Articular chondrocyte of knee joint (primary cell): ENCODE measurements at places on chromosomes 2 and 18. TPM values are rescaled to one million over a fixed set of nuclear protein-coding genes. Genes with fewer than 3 reads are reported as not detected.

Gene FARSB
- 21.4 and 24.8 TPM in 2 replicates for total RNA-seq

Gene EGR4
- total RNA-seq = not detected in 2 replicates

Gene SNORC
- total RNA-seq = 0.65 and 1.2 TPM in 2 replicates

Gene KATNAL2
- total RNA-seq = 5.9 and 10.2 TPM in 2 replicates

Gene HSBP1L1
- 9.8 and 14.8 TPM in 2 replicates for total RNA-seq

Gene SERPINB7
- 0.11 TPM in 1 of 2 replicates, not detected in the other for total RNA-seq

Gene ESPNL
- 1.3 and 7.3 TPM in 2 replicates for total RNA-seq

Gene RIT2
- not detected in 2 replicates for total RNA-seq

Gene PKDCC
- 12.3 and 15.6 TPM in 2 replicates for total RNA-seq

Gene FSIP2
- 0.54 and 0.78 TPM in 2 replicates for total RNA-seq

Gene MAP3K20
- 49.7 and 63.8 TPM in 2 replicates for total RNA-seq

Gene UGT1A5
- total RNA-seq = not detected in 2 replicates

Gene ATP6V1B1
- total RNA-seq = 0.39 TPM in 1 of 2 replicates, not detected in the other

Gene CREG2
- total RNA-seq = under 0.01 and 0.22 TPM in 2 replicates

Gene DCTN1
- 141 and 144 TPM in 2 replicates for total RNA-seq

Gene SIX3
- not detected in 2 replicates for total RNA-seq

Gene DOK1
- 58.1 and 87.9 TPM in 2 replicates for total RNA-seq

Gene RAB17
- 0.11 and 0.52 TPM in 2 replicates for total RNA-seq

Gene CSRNP3
- total RNA-seq = 0.13 and 0.22 TPM in 2 replicates

Gene CAPN14
- total RNA-seq = 0.11 and 0.13 TPM in 2 replicates

Gene MSTN
- 0.13 and 0.32 TPM in 2 replicates for total RNA-seq

Gene ACMSD
- total RNA-seq = not detected in 2 replicates

Gene TNFRSF11A
- under 0.01 TPM in 2 replicates for total RNA-seq

Gene UGT1A8
- not detected in 2 replicates for total RNA-seq

Gene GATA6
- total RNA-seq = 1.4 and 2.3 TPM in 2 replicates

Gene NEU4
- total RNA-seq = 0.11 TPM in 1 of 2 replicates, not detected in the other

Gene KYNU
- total RNA-seq = 8.8 and 26.7 TPM in 2 replicates

Gene LIMS3
- 0.78 and 2.1 TPM in 2 replicates for total RNA-seq

Gene MC5R
- total RNA-seq = not detected in 2 replicates

Gene ST6GAL2
- 0.13 and 0.32 TPM in 2 replicates for total RNA-seq

Gene ANKRD29
- 4.1 and 9.5 TPM in 2 replicates for total RNA-seq

Gene SCN2A
- 1.0 and 3.6 TPM in 2 replicates for total RNA-seq

Gene NPAS2
- total RNA-seq = 12.1 and 13.2 TPM in 2 replicates

Gene ATP8B1
- 40.2 and 46.7 TPM in 2 replicates for total RNA-seq

Gene DNAH7
- total RNA-seq = 2.7 and 5.2 TPM in 2 replicates

Gene CERKL
- 0.26 and 0.32 TPM in 2 replicates for total RNA-seq

Gene TRIM54
- total RNA-seq = not detected in 2 replicates

Gene PDCL3
- total RNA-seq = 13.4 and 16.5 TPM in 2 replicates

Gene ATP6V1C2
- total RNA-seq = 0.13 TPM in 1 of 2 replicates, not detected in the other

Gene RBM43
- total RNA-seq = 20.0 and 26.4 TPM in 2 replicates

Gene SPP2
- total RNA-seq = not detected in 2 replicates

Gene CDCA7
- 1.2 and 2.5 TPM in 2 replicates for total RNA-seq

Gene C2orf92
- total RNA-seq = 2.2 and 4.0 TPM in 2 replicates

Gene MREG
- 4.8 and 6.0 TPM in 2 replicates for total RNA-seq

Gene SELENOI
- total RNA-seq = 15.4 and 19.6 TPM in 2 replicates

Gene ALK
- total RNA-seq = not detected in 2 replicates

Gene DNAH6
- total RNA-seq = 0.26 and 0.86 TPM in 2 replicates

Gene OSBPL1A
- 46.6 and 52.9 TPM in 2 replicates for total RNA-seq

Gene ERBB4
- 0.13 and 0.22 TPM in 2 replicates for total RNA-seq

Gene SCN3A
- total RNA-seq = 0.13 and 0.54 TPM in 2 replicates

Gene CLEC4F
- total RNA-seq = not detected in 2 replicates

Gene GPATCH11
- 9.4 and 10.1 TPM in 2 replicates for total RNA-seq

Gene NYAP2
- not detected in 2 replicates for total RNA-seq
